ENCODE measurements at places on chromosomes 1 and 21.

- no peak for DNase-seq
Measured at GRCh38 chr1:156090138-156090839, 8.0 kb upstream of the MEX3A start.

DNA sequence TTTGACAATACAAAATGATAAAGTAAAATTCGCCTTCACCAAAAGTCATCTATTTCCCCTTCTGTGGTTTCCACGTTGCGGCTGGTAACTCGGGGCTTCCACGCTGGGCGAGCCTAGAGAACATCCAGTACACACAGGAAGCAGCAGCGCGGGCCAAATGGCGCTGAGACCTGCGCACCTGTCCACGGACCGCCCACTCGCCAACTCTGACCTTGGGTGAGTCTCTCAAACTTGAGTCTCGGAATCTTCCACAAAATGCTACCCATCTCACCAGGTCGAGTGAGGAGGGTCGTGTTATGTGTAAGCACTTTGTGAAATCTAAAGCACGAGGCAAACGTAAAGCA is 820 bp upstream of the TTF2 start:
- peak; percentile 57 for DNase-seq

- DNase-seq = no peak
Measured at GRCh38 chr1:199122532-199123311, 483.9 kb downstream of the PTPRC start.

DNA sequence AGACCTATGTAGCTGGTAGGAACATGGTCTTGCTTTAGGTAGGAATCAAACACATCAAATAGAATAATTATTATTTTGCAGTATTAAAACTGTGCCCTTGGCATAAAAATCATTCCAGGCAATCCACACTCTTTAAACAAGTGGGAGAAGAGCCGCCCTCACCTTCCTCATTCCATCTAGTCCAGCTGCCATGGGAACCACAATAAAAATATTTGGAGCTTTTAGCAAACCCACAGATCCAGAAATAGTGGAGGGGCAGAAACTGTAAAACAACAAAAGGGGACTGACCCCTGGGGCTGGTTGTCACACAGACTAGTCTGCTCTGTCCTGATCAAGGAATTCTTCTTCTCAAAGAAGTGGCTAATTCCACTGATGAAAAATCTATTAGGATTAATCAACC is 61.6 kb downstream of the PTPRC start:
- DNase-seq = no peak

- DNase-seq = no peak
Measured at GRCh38 chr1:57079454-57080157, 113.8 kb upstream of the C8B start.

DNA sequence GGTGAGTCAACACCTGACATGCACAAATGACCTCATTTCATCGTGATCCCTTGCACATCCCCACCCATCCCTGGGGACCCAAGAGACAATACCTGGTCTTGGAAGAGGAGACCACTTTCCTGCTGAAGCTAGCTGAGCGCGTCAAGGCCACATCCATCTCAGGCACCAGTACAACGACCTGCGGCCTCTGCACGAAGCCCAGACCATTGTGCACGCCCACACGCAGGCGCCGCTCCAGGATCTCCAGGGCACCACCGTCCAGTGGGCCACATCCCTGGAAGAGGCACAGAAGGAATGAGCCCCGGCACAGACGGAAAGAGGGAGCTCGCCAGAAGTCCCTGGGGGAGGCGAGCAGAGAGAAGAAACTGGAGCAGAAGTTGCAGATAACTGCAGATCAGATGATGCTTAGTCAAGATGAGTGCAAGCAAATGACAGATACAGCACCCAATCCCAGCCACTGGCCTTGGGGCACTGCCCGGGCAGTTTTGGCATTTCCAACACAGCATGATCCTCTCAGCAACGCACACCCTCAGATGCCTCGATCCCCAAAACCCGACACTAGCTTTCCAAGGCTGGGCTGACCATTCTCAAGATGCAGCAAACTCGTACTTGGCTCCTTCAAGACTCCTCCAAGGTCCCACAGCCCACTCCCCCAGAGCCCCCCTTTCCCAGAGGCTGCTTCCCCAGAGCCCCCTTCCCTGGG is 44.1 kb downstream of the NPHP4 start:
- DNase-seq = no peak

- no peak for DNase-seq
Measured at GRCh38 chr1:246162560-246162959, 344.5 kb downstream of the SMYD3 start.

GRCh38 chr1:22275626-22276395 is 132.9 kb upstream of the WNT4 start:
- peak; percentile 35 for DNase-seq

DNA sequence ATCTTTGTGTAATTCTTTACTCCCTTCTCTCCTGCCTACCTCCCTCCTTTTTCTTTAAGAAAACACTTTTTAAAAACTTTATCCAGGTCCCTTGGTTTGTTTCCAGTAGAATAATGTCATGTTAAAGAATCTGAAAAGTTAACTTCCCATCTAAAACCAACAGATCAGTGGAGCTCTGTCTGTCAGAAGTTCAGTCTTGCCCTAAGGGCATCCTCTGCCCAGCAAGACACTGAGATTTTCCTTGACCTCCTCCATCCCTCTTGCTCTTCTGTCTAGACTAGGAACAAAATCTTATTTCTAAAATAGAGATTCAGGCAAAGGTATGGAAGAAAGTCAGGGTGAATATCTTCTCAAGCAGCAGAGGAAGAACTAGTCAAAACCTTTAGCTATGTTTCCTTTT is 5.7 kb upstream of the GNL2 start:
- DNase-seq = no peak

DNA sequence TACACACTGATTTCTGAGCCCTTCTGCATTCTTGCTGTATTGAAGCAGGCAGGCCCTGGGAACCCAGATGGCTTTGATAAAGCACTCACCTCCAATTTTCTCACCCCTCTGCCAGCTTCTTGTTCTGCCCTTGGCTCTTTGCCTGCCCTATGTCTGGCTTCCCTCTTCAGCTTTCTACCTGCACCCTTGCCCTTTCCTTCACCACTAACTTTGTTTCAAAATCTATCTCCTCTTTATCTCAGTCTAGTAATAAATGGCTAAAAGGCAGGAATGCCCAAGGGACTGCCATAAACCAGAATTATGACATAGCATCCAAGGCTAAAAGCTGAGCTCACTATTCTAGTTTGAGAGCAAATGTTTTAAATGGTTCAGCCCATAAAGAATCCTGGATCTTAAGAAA is 178.7 kb downstream of the TNR start:
- no peak for DNase-seq

DNA sequence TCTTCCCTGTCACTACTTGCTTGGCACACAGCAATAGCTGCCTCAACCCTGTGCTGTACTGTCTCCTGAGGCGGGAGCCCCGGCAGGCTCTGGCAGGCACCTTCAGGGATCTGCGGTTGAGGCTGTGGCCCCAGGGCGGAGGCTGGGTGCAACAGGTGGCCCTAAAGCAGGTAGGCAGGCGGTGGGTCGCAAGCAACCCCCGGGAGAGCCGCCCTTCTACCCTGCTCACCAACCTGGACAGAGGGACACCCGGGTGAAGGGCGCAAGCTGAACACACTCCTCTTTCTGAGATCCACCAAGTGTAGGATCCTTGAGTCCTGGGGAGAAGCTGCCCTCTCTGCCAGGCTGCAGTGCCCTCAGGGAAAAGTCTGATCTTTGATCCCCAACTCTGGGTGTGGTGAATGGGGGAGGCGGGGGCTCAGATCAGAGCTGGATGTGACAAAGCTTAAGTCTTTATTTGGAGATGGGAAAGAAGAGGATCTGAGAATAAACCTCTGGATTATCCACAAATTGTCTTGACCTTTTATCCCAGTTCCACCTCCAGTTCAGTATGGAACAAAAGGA is 1.2 kb downstream of the RXFP4 start:
- DNase-seq = no peak

GRCh38 chr1:53535846-53536245 is 76.6 kb downstream of the DMRTB1 start:
- DNase-seq = no peak

DNA sequence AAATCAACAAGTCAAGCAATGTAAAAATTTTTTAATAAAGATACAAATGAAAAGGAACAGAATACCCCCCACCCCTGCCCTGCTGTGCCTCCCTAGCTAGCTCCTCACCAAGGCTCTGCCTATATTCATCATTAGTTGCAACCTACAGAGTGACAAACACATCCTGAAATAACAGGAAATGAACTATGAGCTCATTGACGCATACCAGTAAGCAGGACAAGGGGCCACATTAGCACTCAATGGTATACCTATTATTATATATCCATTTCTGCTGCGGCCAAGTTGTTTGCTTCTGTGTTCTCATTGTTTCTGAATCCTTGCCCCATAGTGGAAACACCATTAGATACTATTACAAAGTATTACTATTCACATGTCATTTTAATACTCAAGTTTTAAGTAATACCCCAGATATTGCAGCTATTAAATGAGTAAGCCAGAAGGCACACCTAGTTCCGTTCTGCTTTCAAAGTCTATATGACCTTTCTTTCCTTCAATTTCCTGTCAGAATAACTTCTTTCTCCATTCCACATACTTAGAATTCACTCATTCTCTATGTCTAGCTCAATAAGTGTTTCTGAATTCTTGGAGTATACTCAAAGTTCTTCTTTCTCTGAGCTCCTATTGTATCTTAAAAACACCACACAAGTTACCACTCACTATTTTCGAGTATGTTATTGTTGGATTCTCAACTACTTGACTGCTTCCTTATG is 1214.9 kb downstream of the PLA2G4A start:
- no peak for DNase-seq

DNA sequence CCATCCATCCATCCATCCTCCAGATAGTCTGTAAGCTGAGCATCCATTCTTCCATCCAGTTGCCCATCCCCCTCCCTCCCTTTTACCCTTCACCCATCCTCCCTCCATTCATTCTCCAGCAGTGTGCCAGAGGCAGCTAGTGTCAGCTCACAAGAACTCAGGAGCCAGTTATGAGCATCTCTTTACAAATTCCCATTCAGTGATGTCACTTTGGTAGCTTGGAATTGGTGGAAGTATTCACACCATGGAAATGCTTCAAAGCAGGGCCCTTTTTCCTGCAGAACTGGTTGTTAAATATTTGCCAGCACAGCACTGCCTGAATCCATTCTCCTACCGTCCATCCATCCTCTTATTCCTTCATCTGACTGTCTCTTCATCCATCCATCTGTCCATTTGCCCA is 72.5 kb downstream of the ARHGEF10L start:
- DNase-seq = no peak

DNA sequence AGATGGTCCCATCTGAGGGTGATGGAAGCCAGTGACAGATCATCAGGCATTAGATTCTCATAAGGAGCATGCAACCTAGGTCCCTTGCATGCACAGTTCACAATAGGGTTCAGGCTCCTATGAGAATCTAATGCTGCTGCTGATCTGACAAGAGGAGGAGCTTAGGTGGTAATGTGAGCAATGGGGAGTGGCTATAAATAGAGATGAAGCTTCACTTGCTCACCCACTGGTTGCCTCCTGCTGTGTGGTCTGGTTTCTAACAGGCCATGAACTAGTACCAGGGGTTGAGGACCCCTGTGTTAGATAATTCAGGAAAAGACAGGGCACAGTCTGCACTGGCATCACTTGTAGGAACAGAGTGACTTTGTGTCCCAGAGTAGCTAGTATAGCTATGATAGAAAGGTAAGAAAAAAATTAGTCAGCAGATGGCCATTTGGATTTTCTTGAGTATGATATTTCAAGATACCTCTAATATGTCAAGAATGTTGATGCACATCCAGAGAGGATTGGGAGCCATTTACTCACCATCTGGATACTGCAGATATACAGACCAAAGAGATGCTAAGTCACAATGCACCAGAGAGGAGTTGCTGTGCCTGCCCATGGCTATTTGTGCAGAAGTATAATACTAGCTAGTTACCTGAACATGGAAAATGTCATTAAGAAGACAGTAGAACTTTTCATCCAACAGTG is 53.6 kb downstream of the ADCY10 start:
- no peak for DNase-seq

- DNase-seq = no peak
Measured at GRCh38 chr1:163130225-163130856, 61.2 kb downstream of the RGS4 start.

DNA sequence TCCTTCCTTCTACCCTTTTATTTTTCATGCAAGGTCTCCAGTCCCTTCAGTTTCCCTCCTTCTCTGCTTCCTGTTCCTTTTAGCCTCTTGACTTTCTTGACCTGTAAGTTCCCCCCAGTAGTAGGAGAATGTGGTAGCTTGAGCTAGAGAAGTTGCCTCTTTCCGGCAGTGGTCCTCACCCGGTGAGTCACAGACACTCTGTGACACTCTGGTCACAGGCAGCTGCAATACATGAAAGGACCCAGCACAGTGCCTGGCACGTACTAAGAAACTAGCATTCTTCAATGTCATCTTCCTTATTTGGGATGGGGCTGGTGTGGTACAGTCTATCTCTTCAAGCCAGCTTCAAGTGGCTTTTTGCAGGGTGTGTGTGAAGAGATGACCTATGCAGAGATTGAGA is 16.0 kb downstream of the PFKFB2 start:
- DNase-seq = no peak

DNA sequence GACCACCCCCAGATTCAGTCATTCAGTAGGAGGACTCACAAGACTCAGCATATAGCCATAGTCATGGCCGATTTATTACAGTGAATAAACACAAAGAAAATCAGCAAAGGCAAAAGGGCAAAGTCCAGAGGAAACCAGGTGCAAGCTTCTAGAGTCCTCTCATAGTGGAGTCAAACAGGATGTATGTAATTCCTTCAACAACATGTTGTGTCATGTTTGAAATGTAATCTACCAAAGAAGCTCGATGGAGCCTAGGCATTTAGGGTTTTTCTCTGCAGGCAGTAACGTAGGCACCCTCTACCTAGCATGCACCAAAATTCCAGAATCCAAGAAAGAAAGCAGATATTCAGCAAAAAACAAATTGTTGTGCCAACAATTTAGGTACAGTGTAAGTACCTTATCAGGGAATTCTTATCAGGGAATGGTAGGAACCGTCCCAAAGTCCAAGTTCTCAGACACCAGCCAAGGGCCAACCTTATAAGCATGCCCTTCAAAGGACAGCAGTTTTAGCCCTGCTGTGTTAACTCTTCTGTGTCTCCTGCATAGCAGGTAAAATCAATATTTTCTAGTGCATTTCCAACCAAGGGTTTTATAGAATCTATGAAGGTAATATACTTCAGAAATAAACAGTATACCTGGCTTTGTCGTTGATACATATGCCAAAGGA is 16.1 kb upstream of the SLAMF6 start:
- DNase-seq = no peak

DNA sequence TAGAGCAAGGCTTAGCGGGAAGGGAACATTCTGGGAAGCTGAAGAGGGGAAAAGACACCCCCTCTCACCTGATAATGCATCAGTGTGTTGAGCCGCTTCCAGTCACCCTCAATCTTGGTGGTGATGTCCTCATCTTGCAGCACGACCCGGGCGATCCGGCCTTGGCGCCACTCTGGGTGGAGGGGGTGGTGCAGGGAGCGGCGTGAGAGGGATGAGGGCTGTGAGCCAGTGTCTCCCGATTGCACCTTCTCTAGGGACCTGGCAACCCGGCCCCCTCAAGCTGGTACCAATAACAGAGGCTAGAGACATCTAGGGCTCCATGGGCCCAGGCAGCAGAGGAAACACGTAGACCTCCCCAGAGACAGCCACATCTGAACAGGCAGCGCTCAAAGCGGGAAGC is 127.4 kb upstream of the CD34 start:
- no peak for DNase-seq

- DNase-seq = no peak
Measured at GRCh38 chr1:86396498-86396890, 371 bp upstream of the ODF2L start.
